ENCODE measurements at places on chromosomes 7 and 10. TPM values are rescaled to one million over a fixed set of nuclear protein-coding genes. Genes with fewer than 3 reads are reported as not detected.

BHLHA15 gene
- 2.3 TPM for total RNA-seq

IQUB gene
- 0.32 TPM for total RNA-seq

GRCh38 chr10:115417585-115418265 lies 324.6 kb downstream of the ATRNL1 start:
- DNase-seq = no peak
- H3K36me3 ChIP-seq = no peaks in the 10 kb centered on the region
- no peak overlapping the region for H3K4me3 ChIP-seq
- no peak overlapping the region for H3K27ac ChIP-seq
- no peaks in the 10 kb centered on the region for H3K4me1 ChIP-seq

CARD11 gene
- total RNA-seq = 2.0 TPM

PAX4 gene
- not detected for total RNA-seq

DNA sequence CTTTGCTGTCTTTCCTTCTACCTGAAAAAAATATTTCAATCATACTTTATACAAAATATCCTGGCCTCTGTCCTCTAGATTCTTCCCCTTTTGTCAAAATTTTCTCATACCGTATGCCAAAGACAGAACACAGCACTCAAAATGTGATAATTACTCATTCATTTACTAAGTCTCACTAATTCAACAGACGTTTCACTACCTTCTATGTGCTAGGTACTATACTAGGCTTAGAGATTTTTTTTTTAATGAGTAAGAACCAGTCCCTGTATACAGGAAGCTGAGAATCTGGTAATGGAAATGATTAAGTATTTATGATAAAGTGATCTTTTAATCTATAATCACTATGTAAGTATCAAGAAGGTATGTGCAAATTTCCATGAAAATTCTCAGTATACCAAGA lies 128.0 kb downstream of the ELAPOR2 start:
- H3K27ac ChIP-seq = peak overlapping the region; percentile 71
- no peak for DNase-seq
- H3K27me3 ChIP-seq = no peaks in the 10 kb centered on the region
- H3K36me3 ChIP-seq = no peaks in the 10 kb centered on the region
